ENCODE measurements at places on chromosomes 5 and 9.

- no peak for DNase-seq
These were observed 28.7 kb downstream of the ANKRD33B start for GRCh38 chr5:10592601-10593000.

- no peak for DNase-seq
These were observed 103.1 kb downstream of the ZNF608 start for GRCh38 chr5:124643336-124643735.

- DNase-seq = no peak
These were observed 101.7 kb downstream of the PSD2 start for GRCh38 chr5:139897342-139897741.

DNA sequence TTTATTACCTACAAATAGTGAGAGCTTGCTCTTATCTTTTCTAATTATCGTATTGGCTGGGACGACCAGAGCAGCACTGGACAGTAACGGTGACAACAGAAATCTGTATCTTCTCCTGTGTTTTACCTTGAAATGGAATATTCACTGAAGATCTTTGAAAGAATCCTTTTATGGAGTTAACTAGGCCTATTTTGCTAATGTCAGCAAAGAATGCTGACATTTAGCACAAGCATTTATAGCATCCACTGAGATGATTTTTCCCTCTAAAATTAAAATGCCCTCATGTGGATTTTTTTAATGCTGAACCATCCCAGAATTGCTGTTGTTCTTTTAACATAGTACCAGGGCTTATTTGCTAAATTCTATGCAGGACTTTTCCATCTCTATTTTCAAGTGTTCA is 59.4 kb downstream of the ROR2 start:
- no peak for DNase-seq

- DNase-seq = no peak
These were observed 24.1 kb downstream of the PSMD5 start for GRCh38 chr9:120818595-120818994.

- no peak for DNase-seq
These were observed 57.8 kb downstream of the PARP8 start for GRCh38 chr5:50724262-50724661.

GRCh38 chr5:150532151-150532550 is 24.2 kb downstream of the NDST1 start:
- DNase-seq = no peak

DNA sequence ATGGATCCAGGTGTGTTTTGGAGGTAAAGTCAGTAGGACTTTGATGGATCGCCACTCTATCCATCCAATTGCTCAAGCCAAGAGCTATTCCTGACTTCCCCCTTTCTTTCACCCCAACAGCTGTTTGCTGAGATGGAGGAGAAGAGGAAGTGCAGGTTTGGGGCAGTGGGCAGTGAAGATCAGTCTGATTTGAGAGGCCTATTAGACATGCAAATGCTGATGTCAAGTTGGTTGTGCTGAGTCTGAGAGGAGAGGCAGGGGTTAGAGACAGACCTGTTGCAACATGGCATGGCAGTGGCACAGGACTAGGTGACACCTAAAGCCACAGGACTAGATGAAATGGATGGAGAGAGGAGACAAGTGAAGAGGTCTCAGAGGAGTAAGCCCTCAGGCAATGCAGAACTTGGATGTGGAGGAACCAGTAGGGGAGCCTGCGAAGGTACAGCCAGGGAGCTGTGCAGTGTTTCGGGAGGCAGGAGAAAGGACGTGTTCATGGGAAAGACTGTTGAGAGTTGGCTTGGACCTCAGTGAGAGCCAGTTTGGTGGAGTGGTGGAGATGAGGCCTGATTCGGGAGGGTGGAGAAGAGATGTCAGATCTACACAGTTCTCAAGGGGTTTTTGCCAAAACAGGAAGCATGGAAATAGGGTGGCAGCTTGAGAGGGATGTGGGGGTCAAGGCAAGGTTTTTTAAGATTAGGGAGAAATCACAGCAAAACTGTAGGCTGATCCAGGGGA is 175.0 kb downstream of the MACROH2A1 start:
- DNase-seq = no peak

DNA sequence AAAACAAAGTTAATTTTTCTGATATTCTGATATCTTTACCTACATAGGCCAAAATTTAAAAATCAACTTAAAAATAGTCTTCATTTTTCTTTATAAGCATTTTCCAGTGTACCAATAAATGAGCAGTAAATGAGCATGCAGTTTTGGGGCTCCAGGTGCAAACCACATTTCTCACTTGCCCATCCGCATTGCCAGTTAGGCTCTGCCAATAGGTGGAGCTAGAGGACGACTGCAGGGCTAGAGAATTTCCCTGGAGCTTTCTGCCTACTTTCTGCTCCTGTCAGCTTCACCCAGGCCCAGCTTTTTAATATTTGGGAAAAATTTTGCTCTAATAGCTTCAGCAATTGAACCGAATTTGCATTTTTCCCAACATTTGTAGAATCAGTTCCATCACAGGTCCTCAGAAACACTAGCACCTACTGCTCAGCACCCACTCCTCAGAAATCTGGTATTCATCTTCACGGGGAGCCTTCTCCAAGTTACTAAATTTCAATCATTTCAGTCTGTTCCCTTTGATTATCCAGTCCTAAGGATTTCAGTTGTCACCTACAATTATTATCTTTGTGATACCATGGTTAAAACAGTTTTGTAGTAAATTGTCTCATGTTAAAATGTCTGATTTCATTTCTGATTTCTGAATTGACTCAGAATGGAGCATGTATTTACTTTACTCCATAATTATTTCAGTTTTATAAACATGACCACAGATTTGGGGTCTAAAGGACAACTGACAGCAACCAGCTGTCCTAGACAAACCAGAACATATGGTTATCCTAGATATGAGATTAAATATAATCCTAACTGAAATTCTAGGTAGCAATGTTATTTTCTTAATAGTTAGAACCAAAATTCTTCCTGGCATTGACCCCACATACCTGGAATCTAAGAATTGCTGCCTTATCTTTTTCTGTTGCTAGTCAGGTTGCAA is 104.6 kb upstream of the FAM174A start:
- DNase-seq = peak; percentile 4

DNA sequence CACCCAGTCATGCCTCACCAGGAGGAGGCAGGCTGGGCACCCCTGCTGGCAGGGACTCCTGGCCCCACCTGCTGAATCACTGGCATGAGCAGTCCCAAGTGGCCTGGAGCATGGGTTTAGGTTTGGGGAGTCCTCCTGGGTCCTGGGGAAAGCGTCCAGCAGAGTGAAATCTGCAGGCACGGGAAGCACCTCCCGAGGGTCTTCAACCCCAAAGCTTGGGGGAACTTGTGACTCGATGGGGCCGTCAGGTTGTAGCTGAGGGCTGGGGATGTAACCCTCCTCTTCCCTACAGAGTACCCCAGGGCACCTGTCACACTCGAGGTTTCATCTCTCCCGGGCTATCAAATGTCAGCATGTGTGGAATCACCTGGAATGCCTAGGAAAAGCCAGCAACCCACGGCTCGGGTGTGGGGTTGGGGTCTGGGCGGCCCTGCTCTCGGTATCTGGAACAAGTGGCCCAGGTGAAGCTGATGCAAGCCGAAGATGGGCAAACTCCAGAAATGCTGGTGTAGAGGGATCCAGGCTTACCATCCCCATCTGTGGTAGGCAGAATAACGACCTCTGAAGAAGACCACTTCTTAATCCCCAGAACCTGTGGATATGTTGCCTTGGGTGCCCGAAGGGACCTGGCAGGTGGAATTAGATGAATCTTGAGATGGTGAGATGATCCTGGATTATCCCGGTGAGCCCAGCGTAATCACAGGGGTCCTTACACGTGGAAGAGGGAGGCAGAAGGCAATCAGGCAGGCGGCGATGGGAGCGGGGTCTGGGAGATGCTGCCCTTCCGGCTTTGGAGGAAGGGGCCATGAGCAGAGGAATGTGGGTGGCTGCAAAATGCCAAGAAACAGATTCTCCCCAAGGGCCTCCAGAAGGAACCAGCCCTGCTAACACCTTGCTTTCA is 6.1 kb upstream of the RASGEF1C start:
- no peak for DNase-seq

DNA sequence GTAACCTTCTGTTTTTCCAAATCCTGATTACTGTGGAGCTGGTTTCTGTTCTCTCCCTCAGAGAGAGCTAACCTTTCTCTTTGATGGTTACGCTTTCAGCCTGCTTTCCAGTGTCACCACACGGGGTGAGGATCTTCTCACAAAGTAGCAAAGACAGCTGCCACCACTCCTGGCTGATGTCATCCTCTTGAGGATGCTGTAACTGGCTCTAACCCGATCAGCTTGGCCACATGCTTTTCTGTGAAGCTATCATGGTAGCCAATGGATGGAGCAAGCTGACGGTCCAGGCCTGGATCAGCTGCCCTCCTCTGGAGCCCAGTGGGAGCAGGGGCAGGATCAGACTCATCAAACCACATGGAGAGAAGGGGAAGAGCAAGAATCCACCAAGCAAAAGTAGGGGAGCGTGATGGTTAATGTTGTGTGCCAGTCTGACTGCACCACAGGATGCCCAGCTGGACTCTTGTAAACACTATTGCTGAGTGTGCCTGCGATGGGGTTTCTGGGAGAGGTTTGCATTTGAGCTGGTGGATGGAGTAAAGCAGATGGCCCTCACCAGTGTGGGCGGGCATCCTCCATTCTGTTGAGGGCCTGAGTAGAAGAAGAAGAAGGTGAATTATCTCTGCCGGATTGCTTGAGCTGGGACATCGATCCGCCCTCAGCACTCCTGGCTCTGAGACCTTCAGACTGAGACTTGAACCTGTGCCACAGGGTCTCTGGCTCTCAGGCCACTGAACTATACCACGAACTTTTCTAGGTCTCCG is 26.8 kb upstream of the ZNF354A start:
- DNase-seq = no peak

DNA sequence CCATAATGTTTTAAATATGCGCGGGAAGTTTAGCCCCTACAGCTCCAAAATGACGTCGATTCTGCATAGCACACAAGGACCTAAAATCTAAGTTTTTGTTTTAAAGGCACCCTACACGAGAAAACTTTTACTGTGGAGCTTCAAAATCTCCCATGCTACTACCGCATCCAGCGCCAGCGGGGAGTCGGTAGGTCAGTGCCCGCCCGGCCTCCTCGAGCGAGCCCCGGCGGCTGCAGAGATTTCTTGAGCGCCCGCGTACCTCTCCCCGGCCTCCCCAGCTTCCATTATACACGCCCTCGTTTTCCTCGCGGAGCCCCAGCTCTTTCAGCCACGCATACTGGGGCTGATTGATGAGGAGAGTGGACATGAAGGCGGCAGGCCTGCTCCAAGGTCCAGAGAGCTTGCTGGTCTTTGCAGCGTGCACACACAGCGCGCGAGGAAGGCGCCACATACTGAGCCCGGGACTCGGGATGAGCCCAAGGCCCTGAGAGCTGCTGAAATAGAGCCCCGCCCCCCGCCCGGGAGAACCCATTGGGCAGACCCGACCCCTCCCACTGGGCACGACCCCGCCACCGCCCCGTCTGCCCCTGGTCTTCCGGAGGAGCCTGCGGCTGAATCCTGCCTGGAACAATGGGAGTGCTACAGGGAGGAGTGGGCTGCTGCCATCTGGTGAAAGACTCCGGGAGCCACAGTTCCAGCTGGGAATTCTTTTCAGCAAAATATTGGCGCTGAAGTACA is at the start of gene ALDH7A1:
ALDH7A1 (minus strand) TSS at position 472 of the 738 bp plus-strand sequence; CDS start at position 451, 21 bp downstream.
- peak; percentile 92 for DNase-seq

GRCh38 chr5:141508440-141508797 is 19.5 kb downstream of the PCDHGC5 start:
- peak; percentile 63 for DNase-seq

GRCh38 chr9:88993871-88994460 is 2.7 kb downstream of the S1PR3 start:
- no peak for DNase-seq

Data from kidney glomerular epithelial cell (primary cell).